ENCODE measurements at places on chromosomes 16 and 17. TPM values are rescaled to one million over a fixed set of nuclear protein-coding genes. Genes with fewer than 3 reads are reported as not detected.
A peak's percentile ranks its signal among the peaks of the same experiment; 100 is the strongest.

DNA sequence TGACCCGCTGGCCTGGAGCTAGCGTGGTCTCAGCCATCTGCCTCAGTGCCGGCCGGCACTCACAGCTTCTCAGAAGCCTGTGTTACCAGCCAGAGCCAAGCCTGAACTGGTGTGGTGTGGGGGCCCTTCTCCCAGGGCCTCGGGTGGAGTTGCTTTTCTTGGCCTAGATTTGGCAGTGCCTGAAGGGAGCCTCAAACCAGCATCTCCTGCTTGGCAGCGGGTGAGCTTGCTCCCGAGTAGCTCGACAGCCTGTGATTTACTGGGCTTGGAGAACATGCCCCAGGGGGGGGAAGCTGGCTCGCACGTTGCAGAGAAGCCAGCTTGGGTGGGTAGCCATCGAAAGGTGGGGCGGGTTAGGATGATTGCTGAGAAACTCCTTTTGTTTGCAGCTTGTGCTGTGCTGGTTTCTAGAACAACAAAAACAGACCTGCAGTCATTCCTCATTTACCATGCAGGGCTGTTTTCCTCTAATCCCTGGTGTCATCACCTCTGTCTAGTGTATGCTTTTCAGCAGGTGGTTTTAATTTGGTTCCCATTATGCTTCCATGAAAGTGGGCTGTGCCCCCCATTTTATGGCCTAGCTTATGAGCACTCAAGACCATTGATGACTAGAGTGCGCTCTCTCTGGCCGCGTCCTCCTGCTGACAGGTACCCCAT lies 42.2 kb downstream of the TBCD start:
- DNase-seq, result no peak

The ABCC12 gene
- total RNA-seq, result not detected

DNA sequence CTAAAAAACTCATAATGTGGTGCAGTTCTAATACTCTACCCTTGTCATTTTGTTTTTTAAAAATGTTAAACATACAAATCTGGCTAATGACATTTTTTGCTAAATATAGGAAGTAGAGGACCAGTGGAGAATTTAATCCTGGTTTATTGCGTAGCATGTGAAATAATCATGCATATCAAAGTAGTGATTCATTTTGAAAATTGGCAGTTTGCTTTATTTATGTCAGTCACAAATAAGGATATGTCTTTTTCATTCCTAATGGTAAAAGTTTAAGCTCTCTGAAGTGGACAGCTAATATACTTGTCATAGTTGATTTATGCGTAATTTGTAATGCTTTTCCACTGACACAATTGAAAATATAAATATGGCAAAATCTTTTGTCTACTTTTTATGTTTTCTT lies 224.2 kb downstream of the BCAS3 start:
- no peak for DNase-seq

DNA sequence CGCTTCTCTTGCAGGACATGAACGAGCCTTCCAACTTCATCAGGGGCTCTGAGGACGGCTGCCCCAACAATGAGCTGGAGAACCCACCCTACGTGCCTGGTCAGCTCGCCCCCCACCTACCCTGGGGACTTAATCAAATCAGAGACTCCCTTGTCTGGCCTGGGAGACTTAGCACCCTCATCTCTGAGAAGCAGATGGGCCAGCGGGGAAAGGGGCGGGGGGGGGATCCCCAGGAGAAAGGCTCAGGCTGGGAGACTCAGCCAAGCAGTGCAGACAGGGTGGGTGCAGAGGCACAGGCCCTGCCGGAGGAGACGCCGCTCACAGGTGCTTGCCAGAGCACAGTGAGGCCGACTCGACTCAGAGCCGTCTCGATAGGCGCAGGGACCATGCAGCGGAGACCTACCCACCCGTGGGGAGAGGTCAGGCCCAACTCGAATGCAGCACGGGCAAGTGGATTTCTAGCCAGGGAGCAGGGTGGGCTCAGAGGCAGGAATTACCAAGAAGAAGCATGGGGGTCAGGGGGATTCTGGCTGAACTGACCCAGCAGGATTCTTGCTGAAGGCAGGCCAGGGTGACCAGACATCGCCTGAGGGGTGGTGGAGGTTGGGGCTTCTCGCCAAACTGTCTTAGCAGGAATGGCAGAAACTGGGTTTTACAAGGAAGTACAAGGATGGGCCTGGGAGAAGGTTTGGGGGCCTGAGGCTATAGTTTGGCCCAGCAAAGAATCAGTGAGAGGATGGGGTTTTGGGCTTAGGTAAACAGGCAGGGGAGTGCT lies 9.7 kb downstream of the GAA start:
- no peak for DNase-seq

The TNFRSF17 gene
- total RNA-seq, result not detected

DNA sequence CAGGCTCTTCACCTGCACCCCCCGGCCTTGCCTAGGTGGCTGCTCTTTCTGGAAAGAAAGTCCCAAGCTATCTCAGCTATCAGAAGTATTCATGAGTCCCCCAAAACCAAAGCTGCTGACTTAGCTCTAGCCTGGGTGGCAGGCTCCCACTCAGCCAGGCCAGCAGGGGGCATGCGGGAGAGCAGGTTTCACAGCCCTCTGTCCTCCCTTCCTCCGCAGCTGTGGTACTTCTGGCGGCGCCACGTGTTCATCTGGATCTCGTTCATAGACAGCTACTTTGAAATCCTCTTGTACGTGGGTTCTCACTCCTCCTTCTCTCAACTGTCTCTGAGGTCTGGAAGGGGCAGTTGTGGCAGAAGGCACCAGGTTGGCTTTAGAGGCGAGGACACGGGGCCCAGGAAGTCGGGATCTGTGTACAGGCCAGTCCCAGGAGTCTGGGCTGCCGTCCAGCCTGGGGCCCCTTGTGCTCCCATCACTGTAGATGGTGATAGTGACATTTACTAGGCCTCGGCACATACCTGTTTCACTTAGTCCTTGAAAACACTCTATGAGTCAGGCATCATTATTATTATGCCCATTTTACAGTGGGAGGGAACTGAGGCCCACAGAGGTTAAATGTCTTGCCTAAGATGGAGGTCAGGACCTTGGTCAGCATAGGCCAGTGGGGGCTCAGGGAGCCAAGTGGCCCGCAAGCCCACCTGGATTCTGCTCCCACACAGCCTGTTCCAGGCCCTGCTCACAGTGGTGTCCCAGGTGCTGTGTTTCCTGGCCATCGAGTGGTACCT lies 12.9 kb downstream of the TRPV2 start:
- peak; percentile 71 for DNase-seq

The KRTAP2-2 gene
- not detected for total RNA-seq

DNA sequence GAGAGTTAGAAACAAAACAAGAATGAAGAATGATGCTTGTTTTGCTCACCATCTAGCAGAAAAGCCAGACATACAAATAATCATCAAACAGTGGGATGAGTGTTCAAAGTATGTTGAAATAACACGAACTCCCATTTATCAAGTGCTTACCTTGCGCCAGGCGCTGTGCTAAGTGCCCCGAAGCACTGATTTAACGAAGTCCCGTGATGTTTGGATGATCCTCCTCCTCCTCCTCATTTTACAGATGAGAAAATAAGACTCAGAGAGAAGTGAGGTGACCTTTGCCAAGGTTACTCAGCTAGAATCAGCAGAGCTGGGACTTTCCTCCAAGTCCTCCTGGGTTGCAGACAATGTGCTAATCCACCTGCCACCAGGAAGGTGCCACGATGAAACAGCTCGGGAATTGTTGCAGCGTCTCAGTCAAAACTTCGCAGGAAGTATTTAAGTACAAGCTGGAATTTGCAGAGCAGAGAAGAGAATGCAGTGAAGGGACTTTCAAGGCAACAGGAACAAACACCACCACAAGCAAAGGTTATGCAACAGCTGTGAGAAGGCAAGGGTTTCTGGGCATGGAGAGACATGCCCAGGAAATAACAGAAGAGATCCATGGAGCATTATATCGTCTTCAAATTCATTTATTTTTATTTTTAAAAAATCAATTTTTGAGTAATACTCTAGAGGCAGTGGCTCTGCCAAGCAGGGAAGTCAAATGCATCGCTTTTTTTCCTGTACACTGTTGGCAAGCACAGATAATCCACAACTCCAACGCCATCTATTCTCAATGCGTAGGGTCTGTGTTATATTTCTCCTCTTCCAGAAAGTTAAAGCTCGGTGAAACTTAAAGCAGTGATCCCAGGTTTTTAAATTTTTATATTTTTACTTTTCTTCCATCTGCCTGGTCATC lies 11.1 kb downstream of the PRCD start:
- peak; percentile 44 for DNase-seq

DNA sequence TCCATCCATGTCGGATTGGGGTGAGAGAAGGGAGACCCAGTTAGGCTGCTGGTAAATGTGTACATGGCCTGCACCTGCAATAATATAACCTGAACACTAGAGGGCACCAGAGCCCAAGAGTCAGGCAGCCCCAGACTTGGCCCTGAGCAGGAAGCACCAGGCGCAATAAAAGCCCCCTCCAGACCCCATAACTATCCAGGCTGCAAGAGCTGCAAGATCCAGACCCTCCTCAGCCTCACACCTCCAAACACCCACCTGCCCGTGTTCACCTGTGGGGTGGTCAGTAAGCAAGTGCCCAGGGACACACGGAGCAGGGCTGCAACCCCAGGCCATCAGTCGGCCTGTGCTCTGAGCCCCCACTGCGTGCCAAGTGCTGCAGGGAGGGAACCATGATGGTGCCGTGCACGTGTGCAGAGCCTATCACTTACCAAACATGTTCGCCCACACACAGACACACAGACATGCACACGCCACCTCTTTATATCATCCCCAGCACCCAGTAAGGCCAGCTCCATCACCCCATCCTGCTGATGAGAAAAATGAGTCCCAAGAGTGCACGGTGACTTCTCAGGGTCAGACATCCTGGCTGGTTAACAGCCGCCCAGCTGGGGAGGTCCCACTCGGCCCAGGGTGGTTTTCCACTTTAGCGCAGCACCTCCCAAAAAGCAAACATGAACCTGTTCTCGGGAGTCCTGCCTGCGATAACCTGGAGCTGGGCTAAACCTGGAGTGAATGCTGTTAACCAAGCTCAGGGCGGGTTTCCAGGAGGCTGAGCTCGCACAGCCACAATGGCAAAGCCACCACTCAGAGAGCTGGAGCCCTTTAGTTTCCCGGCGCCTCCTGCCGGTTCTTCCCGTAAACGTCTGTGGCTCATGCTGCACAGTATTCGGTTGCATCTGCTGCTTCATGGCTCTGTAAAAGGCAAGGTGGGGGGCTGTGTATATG lies 439.8 kb downstream of the SOX9 start:
- DNase-seq, result peak; percentile 54

DNA sequence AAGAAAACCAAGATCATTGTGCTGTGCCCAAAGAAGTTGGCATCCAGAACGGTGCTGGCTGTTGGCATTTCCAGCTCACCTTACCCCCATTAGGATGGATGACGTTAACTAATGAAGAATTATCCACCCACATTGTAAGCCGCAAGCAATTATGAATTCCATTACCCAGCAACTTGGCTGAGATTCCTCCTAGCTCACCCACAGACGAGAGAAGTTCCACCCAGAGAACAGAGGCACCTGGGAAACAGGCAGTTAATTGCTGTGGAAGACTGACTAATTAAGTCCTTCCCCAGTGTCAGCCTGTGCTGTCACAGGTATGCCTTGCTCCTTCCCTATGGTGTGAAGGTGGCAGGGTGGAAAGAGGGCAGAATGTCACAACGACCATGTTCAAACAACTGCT lies 456.2 kb upstream of the CDH5 start:
- no peak for DNase-seq

DNA sequence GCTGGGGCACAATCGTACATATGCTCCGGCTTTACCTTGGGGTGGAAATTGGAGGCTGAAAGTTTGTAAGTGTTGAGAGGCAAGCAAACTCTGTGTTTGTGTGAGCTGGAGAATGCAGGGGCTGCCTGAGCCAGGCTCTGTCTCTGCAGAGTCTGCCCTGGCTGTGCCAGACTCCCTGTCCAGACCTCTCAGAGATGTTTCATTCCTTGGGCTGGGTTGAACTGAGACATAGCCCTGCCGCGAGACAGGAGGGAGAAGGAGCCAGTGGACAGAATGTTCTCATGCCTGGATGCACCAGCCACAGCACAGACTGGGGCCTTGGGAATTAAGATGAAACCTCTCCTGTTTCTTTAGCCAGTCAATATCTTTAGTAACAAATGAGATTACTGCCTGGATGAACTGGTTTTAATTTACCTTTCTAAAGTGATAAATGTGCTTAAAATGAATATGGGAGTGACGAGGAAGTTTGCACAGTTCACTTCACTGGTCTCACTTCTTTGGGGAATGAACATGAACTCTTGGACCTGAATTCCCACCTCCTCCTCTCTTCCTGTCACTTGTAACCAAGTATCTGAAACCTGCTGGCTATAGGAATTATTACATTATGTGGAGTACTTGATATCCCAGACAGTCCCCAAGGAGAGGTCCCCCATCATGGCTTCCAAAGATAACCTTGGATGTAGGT lies 40.1 kb downstream of the YPEL2 start:
- DNase-seq, result no peak

The TBC1D3C gene
- not detected for total RNA-seq

DNA sequence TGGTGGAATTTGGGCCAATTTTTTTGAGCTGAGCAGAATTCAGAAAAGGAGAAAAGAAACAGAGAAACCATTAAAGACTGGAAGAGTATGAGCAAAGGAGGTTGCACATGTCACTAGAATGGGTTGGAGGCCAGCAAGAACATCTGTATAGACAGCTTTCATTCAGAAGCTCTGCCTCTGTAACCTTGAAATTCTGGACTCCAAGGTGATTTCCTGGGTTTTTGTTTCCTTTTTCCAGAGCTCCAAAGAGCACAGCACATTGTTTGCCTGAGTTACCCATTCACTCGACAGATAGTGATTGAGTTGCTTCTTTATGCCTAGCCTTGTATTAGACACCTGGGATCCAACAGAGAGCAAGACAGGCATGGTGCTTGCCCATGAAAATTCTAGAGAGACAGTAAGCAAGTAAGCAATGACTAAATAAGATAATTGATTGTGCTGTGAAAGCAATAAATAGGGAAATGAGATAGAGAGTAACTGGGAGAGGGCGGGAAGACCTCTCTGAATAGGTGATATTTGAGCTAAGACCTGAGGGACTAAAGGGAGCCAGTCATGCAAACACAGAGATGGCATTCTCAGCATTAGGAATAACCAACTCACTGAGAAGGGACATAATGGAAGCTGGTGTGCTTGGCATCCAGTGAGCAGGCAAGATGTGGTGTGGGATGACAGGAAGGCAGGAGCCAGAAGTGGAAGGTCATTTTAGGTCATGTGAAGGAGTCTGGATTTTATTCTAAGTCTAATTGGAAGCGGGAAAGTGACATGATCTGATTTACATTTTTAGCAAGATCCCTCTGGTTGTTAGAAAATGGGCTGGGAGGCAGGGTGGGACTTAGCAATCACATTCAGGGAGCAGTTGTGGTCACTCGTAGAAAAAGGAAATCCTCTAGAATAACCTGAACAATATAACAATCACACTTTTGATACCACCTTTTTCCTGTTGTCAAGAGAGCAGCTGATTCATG lies 197.5 kb downstream of the HS3ST3A1 start:
- DNase-seq, result no peak

GRCh38 chr16:4133897-4134372 lies 17.7 kb upstream of the ADCY9 start:
- no peak for DNase-seq

DNA sequence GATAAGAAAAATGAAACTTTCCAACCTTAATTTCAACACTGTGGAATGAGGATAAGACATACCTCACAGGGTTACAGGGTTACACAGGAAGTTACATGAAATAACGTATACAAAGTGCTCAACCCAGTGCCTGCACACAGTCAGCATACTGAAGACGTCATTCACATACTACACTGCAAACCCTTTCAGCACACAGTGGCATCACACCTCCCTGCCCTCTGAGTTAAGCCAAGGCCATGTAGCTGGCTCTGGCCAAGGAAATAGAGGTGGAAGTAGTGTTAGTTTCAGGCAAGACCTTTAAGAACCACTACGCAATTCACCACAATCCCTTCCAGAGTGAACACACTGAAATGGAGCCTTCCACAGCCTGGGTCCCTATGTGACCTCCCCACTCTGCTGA lies 46.6 kb upstream of the GSG1L start:
- no peak for DNase-seq
